Posterior cingulate gyrus (tissue), 11 donors: ENCODE measurements at places on chromosomes 7 and 10.

DNA sequence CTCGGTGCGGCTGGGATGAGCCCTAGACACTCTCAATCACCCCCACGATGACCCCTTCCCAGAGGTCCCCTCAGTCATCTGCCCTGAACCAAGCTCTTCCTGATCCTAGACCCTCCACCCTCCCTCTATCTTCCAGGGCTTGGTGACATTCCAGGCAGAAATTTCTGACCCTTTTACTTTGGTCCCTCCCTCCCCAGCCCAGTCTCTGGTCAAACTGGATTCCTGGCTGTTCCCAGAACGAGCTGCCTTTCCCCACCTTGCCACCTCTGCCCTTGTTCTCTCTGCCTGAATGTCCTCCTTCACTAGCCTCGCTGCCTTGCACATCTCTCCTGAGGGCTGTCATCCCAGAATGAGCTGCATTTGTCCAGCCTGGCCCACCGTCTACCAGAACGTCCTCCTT is 1.3 kb upstream of the CLDN4 start:
- DNase-seq, result no peak

DNA sequence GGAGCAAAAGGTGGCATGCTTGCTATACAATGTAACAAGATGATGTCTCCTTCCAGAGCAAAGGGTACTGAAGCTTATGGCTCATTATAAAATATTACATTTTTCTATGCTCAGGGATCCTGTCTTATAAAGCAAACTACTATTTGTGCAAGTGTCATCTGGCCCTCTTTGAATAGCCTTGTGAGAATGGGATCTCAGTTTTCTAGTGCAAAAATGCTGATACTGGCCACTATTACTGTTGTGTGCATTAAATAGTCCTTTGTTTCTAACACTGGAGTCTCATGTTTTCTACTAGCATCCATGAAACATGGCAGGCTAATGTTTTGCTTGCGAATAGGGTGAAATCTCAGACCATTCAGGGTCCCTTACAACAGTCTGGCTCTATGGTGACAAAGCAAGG is 823.0 kb downstream of the REEP3 start:
- DNase-seq, result no peak

DNA sequence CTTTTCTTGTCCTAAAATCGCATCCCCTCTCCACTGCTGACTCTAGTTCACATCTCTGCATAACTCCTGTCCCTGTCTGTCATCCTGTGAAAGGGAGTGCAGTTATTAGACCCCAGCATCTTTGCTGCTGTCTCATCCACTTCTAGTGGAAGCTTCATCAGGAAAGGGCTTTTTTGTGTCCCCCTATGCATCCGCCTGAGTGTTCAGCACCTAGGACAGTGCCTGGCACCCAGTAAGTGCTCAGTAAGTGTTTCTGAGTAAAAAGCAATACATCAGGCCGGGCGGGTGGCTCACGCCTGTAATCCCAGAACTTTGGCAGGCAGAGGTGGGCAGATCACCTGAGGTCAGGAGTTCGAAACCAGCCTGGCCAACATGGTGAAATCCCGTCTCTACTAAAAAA is 211.8 kb upstream of the FOXK1 start:
- DNase-seq, result no peak

GRCh38 chr7:74051629-74052410 is 23.8 kb downstream of the ELN start:
- no peak for DNase-seq

GRCh38 chr10:21810582-21811244 is 192.8 kb downstream of the DNAJC1 start:
- no peak for DNase-seq

DNA sequence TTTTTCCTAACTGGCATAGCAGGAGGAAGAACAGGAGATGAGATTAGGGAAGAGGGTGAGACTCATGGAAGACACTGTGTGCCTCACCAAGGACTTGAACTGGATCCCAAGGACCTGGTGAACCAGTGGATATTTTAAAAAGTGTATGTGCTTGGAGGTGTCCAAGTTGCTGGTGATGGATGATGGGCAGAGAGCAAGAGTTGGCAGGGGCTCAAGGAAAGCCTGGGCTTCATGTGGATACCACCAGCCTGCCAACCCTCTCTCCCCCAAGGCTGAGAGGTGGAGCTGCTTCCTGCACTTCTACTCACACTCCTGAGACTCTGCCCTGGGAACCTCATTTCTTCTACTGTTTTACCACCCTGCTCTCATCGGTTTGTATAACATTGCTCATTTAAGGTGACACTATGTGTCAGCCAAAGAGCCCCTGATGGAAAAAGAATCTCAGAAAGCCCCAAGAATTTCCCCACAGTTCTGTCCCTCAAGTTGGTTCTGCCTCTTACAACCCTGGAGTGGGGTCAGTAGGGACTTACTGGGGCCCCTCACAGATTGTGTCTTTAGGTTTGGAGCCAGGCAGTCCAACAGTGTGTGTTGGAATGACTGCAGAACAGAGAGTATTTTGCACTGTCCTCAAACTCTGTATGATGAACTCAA is 56.2 kb upstream of the PDCD4 start:
- no peak for DNase-seq

- DNase-seq, result no peak
Observed at GRCh38 chr10:43692051-43692825, 43.6 kb upstream of the ZNF32 start.

DNA sequence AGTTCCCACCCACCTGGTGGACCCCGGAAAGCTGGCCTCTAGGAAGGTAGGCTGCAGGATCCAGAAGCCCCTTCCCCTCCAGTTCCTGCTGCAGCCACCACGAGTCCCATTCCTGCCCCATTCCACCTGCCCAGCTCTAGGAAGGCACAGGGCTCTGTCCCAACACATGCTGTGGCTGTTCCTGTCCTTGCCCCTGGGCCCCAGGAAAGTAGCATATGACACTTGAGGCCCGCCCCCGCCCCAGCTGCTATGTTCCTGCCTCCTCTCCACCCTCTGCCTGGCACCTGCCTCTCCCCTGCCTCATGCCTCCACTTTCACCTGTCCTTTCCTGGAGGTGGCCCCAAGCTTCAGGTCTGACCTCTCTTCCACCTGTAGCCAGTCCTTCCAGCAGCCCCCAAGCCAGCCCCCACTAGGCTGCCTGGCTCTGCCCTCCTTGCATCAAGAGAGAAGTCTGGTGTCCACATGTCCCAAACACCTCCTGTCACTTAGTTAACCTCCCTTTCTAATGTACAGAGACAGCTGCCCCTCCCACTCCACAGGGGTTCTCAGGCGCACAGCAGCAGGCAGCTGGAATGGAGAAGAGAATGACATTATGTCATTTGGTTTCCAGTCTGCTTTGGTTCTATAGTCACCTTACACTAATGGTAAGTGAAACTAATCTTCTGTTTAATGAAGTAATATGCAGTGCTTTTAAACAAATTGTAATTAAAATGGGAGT is 22.7 kb downstream of the YKT6 start:
- no peak for DNase-seq

DNA sequence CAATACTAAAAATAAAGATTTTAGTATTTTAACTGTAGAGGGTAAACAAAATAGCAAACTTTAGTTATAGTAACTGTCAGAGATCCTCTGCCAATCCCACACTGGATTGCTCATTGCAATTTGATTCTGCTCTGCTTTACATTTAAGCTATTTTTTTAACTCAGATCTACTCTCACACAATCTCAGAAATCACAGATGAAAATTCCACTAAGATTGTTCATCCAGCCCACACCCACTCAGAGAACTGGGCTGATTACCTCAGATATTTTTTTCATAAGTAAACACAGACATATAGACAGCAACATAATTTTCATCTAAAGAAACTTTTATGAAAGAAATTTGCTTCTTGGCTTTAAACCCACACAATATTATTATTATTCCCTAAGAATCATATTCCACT is 7.0 kb downstream of the OSBPL3 start:
- DNase-seq, result no peak

DNA sequence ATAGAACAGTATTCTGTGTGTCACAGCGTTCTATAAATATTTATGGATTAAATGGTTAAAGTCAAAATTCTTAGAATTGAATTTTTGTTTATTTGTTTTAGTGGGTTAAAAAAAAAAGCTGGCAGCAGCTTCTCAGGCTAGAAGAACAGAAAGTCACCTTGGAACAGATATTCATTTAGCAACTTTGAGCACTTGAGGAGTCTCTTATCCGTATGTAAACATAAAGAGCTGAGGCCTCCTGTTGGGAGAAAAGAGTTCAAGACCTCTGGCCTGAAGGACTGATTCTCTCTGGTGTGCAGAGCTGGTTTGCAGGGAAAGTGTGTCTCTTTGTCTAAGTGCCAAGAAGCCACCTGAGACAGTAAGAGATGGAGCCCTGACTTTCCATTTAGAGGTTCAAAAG is 109.9 kb downstream of the HERPUD2 start:
- no peak for DNase-seq

DNA sequence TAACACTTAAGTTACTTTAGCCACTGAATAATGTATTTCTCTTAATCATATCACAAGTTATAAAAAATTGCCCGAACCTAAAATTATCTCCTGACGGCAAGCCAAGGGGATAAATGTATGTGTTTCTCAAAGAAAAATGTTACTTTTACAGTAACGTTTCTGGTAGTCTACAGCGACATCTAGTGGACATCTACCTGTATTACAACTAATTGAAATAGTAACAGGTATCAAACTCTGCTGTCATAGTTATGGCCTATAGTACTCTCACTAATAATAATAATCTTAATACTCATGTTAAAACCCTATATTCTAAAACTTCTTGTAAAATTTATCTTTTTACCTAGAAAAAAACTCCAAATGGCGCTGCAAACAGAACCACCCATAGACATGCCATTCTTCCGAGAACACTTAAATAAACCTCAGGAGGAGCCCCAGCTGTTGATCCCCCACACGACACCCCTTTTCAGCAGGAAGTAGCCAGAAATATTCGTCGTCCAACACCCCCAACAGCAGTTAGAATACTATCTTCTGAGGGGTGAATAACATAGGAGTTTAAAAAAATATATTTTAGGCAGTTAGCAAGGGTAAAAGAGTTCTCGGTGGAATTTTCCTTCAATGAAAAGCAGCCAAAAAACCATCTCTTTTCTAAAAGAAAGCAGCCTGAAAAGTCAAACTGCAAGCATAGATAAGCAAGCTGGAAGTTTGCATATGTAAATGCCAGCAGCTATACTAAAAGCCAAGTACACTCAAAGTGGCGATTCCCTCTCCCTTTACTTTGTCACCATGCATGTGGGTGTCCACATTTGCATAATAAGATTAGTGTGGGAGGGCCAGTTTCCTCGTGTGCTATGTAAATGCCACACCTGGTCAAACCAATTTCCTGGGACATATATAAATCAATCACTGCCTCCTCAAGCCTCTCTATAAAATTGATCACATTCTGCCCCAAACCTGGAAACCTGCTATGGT is 40.5 kb upstream of the ZNF107 start:
- DNase-seq, result no peak

DNA sequence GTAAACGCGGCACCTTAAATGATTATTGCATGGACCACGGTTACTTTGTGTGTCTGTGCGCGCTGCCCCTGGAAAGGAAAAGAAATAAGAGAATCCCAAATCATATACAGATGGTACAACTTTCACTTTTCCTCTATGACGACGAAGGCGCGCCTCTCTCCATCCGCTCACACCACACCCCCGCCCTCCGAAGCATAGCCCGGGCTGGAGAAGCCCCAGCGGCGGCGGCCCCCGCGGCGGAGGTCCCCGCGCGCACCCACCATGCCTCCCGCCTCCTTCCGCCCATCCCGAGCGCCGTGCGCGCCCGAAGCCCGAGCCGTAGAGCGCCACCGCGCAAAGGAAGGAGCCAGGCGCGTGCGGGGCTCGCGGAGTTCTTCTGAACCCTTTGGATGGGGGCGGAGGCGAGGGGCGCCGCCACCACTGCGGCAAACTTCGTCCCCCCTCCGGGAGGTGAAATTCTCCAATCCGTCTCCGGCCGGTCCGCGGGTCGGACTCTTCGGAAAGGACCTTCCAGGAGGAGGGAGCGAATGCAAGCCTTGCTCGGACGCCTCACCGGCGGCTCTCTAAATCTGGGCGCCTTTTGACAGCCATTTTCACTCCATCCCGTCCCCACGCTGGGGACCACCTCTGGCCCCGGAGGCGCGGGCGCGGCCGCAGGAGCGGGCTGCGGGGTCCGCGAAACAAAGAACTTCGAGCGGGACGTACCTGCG is 588 bp downstream of the GLI3 start:
- DNase-seq, result peak; percentile 72

DNA sequence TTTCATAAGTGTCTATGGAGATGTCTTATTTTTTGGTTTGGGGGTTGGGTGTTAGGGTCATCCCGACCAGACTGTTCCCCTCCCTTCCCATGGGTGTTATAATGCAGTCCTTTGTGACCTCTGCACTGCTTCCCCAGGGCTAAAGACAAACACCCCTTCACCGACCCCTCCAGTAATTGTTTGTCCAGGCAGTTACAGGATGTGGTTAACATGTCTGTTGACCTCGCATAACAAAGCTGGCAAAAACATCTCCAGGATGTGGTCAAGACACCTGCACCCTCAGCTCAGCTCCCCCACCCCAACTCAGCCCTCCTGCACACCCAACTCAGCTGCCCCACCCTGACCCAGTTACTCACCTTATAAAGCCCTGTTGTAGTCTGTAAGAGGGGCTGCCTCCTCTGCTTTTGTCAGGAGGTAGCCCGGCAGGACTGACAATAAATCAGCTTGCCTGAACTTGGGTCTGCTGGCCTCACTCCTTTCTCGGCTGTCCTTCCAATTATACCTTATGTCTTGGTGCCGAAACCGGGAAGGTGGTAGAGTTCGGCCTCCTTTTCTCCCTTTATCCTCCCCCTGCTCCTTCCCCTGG is 102.2 kb downstream of the ZNF92 start:
- DNase-seq, result no peak

DNA sequence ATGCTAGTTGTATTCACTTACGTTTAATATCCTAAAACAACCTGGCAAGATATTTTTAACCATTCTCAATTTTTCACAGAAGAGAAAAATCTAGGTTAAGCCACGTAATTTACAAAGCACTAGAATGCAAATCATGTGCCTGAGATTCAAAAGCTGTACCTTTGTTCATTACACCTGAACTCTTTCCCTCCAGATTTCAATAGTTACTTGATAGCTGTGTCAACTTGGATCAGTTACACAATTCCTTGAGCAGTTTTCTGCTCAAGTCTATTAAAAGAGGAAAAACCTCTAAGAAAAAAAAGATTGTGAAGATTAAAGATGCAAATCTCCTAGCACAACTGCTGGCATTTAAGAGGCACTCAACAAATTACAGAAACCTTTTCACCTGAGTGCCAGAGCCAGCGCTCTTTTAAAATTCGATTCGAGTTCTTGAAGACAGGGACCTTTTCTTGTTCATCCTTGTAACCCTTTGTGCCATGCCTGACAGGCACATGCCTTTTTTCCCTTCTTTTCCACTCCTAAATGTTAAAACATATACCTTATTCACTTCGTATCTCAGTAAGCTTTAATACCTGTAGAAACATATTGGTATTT is 886 bp downstream of the NSUN6 start:
- DNase-seq, result no peak

GRCh38 chr7:26705567-26705966 is 158.8 kb downstream of the SKAP2 start:
- no peak for DNase-seq

- DNase-seq, result no peak
Observed at GRCh38 chr7:94890216-94890615, 17.2 kb upstream of the PPP1R9A start.

- DNase-seq, result no peak
Observed at GRCh38 chr7:136687693-136688322, 180.6 kb upstream of the CHRM2 start.
